ENCODE measurements at places on chromosomes 13 and 19.

DNA sequence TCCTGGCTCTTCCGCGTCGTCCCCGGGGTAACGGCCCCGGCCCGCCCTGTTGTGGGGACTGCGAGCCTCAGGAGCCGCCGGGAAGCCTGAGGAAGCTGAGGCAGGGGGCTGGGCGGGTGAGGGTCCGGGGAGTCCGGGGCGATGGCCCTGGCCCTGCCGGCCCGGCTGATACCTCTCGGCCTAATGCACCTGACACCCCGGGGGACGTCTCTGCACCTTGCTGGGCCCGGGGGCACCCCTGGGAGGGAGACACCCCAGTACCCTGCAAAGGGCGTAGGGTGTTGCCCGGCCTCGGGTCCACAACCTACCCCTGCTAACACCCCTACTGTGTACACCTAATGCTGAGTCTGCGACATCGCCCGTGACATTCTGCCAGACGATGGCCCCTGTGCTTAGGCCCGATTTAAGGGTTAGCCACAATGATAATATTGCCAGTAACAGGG is 410 bp downstream of the PIN1 start:
- no peak for DNase-seq

- no peak for DNase-seq
Measured at GRCh38 chr13:49936968-49937273, 781 bp upstream of the SPRYD7 start.

DNA sequence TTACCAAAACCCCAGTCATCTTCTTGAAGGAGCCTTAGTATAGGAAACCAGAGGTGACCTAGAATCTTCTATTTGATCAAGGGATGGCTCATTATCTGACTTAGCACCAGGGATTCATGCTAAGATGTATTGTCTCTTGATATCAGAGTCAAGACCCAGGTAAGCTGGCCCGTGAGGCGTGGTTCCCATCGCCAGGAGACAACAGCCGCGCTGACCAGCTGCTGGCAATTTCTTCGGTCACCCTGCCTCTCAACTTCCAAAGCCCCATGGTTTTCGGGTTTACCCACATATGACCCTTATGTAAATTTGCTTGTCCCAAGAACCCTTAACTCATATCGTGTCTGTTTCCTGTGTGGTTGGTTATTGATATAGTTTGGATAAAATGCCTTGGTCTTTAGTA is 77.7 kb upstream of the VSTM2B start:
- peak; percentile 2 for DNase-seq

- DNase-seq: no peak
Measured at GRCh38 chr13:94433055-94433961, 46.2 kb downstream of the DCT start.

GRCh38 chr13:41458761-41459431 is 1.5 kb downstream of the RGCC start:
- no peak for DNase-seq

GRCh38 chr19:595326-596262 is 5.9 kb downstream of the HCN2 start:
- no peak for DNase-seq

GRCh38 chr19:10961073-10961860 is 437 bp downstream of the SMARCA4 start:
- DNase-seq: no peak

GRCh38 chr13:39036212-39036611 is 1.7 kb downstream of the PROSER1 start:
- DNase-seq: no peak

DNA sequence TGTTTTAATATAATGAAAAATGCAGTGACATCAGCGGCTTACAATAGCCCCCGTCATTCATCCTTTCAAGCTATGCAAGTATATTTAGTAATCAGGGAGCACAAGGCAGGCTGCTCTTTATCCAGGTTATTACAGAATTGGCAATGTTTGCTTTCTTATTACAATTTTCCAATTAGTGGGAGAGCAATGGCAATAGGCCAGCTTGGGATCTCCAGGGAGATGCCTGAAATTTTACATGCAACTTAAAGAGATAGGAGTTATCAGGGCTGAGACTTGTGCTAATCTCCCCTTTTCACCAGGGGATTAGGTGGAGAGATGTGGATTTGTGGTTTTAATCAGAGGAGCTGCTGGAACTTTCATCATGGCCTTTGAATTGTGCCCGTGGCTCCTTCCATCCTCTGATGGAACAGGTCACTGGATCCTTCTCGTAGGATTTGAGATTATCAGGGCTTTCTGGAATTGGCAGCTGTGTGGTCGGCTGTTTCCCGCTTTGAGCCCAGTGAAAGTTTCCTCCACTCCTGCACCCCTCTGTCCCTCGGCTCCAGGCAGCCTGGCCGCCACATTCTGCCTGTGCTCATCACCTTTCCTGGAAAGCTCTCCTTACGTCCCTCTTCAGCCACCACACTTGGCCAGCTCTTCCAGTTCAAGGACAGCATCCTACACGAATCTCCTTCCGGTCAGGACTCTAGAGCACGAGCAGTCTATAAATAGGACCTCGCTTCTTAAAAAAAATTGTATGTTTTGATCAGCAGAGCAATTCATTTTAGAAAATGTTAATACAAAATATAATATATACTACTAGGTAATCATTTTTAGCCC is 47.0 kb downstream of the CBY2 start:
- DNase-seq: no peak

- DNase-seq: no peak
Measured at GRCh38 chr13:53126841-53127245, 98.2 kb downstream of the OLFM4 start.

DNA sequence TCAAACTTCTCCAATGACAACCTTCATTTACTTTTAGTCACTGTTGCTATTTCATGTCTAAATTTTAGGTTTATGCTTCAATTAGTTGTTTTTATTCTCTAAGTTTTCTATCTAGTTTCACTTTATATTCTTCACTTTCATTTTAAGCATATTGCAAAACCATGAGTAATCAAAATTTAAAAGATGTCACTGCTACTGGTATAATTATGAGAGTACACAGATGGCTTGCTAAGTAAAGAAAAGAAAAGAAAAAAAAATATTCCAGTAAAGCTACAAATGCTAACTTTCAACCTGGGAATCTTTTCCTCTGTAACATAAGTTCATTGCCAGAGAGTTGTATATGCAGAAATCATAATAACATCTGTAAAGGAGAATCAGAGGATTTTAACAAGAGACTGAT is 1624.7 kb downstream of the PCDH9 start:
- DNase-seq: no peak

DNA sequence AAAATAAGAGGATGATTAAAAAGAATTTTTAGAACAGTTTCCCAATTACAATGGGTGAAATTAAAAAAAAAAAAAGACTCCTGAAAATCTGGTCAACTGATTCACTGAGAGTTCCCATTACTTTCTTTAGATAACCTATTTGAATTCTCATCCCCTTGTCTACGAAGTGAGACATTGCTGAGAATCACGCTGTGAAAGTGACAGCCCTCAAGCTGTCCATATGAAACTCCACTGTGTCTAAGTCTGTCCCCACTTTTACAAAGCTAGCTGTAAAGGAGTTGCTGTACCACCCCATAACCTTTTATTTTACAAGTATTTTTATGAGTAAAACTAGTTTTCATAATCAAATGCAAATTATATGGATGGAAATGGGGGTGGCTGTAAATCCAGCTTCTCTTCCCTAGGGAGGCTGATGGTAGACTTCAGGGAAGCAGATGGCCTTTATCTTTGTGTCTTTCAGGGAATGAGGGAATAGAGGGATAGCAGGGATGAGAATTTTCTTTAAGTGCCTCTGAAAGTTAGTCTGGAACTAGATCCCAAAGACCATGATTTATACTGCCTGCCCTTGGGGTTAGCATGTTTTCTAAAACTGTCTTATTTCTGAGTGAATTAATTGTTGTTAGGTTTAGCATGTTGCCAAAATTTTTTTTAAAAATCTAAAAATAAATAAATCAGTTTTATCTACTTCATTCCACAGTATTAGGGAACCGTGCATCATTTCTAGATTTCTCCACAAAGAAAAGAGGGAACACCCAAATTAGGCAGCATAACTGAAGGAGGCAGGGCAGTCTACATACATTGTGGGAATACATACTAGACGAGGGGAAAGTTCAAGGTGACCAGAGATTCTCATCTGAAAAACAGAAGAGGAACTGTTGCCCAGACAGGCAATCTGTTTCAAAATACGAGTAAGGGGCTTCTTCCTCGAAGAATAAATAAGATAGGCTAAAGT is 1219.1 kb downstream of the UQCRFS1 start:
- DNase-seq: no peak

Measured in ureter (tissue), 1 donor.